ENCODE measurements at places on chromosomes 5 and 9.

DNA sequence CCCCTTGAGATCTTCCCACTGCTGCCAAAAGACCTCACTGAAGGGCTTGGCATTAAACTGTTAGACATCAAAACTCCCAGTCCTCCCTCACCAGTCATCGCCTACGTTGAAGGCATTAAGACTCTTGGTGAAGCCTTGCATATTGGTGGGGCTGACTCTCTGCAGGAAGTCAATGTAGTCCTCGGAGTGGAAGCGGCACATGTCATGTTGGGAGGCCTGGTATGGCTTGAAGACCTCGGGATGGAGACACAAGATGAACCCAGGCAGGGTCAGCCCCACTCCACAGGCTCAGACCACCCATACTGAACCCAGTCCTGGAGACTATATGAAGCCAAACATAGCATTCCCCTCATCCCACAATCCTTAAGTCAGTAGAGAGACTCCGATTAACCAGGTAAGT, 1.9 kb downstream of the HDAC3 start:
- DNase-seq, result no peak

DNA sequence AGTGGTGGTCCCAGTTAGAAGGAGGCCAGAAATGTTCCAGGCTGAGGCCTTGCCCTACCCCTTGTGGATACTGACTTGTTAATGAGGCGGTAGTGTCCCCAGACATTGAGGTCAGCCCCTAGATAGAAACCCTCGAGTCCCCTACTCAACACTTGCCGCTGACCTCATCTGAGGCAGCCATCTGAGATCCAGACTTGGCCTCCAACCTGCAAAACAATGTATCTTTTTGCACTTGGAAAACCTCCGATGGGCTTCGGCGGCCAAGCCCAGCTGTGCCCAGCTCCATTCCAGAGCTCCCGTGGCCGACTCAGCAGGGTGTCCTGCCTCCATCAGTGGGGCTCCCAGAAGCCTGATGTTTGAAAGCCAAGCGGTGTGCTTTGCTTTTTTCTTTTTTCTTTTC, 122.1 kb downstream of the WNK2 start:
- DNase-seq, result no peak

DNA sequence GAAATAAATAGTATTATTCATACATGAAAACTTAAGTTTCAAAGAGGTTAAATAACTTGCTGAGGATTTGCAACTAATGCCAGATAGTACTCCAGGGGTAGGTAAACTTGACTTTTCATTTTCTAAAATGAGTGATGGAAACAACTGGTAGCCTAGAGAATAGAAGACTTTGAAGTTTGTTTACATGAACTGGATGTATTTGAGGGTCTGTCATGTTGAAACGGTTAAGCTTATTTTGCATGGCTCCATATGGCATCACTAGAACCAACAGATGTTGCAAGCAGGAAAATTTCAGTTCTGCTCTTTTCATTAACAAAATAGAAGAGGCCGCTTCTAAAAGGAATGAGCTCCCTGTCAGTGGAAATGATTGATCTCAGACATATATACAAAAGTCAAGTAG, 105.1 kb upstream of the SGCD start:
- no peak for DNase-seq

DNA sequence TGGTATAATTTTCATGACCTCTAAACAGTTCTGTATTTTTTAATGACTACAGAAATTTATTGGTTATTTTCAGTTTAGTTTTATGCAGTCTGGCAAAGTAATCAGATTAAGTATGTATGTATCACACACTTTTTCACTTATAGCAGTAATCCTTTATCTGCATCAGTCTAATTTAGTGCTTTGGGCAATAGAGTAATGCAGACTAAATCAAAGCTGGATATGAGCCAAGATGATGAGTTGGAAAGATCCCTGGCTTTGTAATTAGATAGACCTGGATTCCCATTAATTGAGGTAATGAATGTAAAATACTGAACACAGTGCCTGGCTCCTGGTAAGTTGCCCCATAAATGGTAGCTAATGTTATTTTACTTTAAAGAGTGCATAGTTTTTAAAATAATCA, 215.4 kb upstream of the TLX3 start:
- DNase-seq, result no peak

GRCh38 chr9:89564346-89564878, 40.4 kb upstream of the GADD45G start:
- no peak for DNase-seq

DNA sequence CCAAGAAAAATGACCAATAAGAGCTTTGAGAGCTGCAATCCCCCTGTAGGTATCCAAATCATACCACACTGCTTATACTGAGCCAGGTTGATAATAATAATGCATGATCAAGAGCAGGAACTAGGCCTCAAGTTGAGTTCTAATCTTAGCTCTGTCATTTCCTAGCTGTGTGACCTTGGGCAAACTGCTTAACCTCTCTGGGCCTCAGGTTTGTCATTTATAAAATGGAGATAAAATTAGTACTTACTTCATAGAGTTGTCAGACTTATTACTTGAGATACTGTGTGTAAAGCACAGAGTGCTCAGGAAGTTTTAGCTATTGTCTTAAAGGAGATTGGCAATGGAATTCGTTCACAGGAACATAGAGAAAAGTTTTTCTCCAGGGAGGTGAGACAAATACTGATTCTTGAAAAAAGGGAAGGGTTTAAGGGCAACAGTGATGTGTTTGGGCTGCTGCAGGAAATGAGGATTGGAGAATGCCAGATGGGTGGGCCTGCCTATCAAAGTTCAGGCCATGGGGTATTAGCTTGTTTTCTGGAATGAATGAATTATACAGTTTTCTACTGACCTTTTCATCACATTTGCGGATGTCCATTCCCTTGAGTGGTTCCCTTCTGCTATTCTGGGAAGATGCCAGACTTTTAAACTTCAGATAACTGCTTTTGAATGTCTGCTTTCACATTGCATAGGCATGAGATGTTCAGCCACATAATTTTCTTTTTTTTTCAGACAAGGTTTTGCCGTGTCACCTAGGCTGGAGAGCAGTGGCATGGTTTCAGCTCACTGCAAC, 10.2 kb upstream of the ATP6V0E1 start:
- no peak for DNase-seq

- no peak for DNase-seq
These were observed 17.6 kb upstream of the MYO10 start for GRCh38 chr5:16953729-16954128.

DNA sequence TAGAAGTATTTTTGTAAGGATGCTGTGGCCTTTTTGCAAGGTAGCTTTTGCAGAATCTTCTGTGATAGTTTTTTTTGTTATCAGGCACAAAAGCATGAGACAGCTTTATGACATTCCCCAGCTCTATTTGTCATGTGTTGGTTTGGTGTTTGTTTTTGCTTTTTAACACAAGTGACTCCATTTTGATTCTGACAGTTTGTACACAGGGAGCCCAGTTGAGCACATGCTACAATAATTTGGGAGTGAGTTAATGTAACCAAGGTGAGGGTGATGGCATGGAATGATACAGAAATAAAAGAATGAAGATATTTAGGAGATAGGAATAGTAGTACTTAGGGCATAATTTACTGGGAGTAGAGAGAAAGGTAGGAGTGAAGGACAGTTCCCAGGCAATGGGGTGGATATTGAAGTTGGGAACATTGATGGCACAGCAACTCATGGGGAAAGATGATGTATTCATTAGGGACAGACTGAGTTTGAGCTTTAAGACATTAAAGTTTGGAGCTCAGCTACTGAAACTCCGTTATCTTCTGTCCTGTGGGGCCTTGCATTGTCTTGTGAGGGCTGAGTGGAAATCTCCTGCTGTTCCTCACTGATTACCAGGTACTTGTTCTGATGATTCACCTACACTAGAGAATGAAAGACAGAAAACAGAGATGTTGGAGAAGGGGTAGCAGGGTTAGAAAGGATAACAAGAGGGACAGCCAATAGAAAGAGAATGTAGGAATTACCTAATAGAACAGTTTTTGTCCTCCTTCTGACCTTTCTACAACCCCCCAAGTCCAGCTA, 88.3 kb upstream of the CCDC112 start:
- no peak for DNase-seq

- DNase-seq, result no peak
These were observed 106.6 kb upstream of the PITX1 start for GRCh38 chr5:135140446-135141204.
